ENCODE measurements at places on chromosomes 12 and 14. TPM values are rescaled to one million over a fixed set of nuclear protein-coding genes. Genes with fewer than 3 reads are reported as not detected.

The LRFN5 gene
- 6.3 TPM for total RNA-seq

The GZMH gene
- total RNA-seq: not detected

The TSPAN19 gene
- total RNA-seq: not detected

The OR4E2 gene
- total RNA-seq: not detected

The CIPC gene
- total RNA-seq: 8.6 TPM

The PIANP gene
- not detected for total RNA-seq

The STYK1 gene
- total RNA-seq: not detected

The LAG3 gene
- 0.35 TPM for total RNA-seq

The DHH gene
- total RNA-seq: not detected

The VRTN gene
- not detected for total RNA-seq

The FAM186B gene
- not detected for total RNA-seq

The MAPK1IP1L gene
- total RNA-seq: 76.7 TPM

The ALX1 gene
- total RNA-seq: 2.3 TPM

The OTX2 gene
- total RNA-seq: not detected

The LALBA gene
- not detected for total RNA-seq

The LGR5 gene
- total RNA-seq: not detected

The OVCH1 gene
- not detected for total RNA-seq

The HDAC7 gene
- 53.0 TPM for total RNA-seq

The CPM gene
- total RNA-seq: 34.0 TPM

The ENDOU gene
- not detected for total RNA-seq

The WIF1 gene
- 0.18 TPM for total RNA-seq

The C3AR1 gene
- 0.53 TPM for total RNA-seq

The SLC6A13 gene
- total RNA-seq: not detected

The PRH2 gene
- total RNA-seq: not detected

The PPP1R36 gene
- total RNA-seq: 1.2 TPM

The DACT1 gene
- 0.29 TPM for total RNA-seq

The ASCL1 gene
- not detected for total RNA-seq

The LMO3 gene
- 0.58 TPM for total RNA-seq

The SYNDIG1L gene
- total RNA-seq: not detected

The HOXC9 gene
- 2.0 TPM for total RNA-seq

The ARHGEF40 gene
- total RNA-seq: 20.9 TPM

The FOXG1 gene
- not detected for total RNA-seq

The SLCO1B1 gene
- not detected for total RNA-seq

The NCKAP5L gene
- total RNA-seq: 25.9 TPM

The APEX1 gene
- 223 TPM for total RNA-seq

The CLEC6A gene
- total RNA-seq: not detected

The TMEM121 gene
- 6.2 TPM for total RNA-seq

The WNT5B gene
- total RNA-seq: 62.4 TPM

All from myometrial cell (primary cell).